ENCODE measurements at places on chromosomes 16 and 17.

DNA sequence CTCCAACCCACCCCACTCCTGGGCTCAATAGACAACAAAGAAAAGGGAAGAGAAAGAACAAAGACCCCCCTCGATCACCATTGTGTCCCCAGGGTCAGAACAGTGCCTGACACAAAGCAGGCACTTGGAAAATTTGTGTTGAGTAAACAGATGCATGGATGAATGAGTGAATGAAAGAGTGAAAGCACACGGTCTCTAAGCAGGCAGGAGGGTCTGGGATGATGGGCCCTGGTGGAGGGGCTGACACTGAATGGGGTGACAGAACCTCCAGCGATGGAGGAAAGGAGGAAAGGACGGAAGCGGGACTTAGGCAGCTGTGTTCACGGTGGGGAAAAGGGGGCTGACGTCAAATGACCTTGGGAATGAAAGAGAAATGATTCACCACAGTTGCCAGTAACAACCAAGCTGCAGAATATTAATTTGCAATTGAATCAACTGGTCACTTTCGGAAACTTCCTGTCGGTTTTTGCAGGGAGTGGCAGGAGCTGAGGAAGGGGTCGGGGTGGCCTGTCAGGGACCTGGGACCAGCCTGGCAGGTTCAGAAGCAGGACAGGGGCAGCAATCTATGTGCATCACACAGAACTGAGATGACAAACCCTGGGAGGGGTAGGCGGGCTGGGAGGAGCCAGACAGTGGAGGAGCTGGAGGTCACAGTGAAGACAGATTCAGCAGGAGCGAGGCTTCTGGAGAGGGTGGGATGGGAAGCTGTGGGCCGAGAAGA, 6.7 kb upstream of the GAST start:
- DNase-seq, result no peak

DNA sequence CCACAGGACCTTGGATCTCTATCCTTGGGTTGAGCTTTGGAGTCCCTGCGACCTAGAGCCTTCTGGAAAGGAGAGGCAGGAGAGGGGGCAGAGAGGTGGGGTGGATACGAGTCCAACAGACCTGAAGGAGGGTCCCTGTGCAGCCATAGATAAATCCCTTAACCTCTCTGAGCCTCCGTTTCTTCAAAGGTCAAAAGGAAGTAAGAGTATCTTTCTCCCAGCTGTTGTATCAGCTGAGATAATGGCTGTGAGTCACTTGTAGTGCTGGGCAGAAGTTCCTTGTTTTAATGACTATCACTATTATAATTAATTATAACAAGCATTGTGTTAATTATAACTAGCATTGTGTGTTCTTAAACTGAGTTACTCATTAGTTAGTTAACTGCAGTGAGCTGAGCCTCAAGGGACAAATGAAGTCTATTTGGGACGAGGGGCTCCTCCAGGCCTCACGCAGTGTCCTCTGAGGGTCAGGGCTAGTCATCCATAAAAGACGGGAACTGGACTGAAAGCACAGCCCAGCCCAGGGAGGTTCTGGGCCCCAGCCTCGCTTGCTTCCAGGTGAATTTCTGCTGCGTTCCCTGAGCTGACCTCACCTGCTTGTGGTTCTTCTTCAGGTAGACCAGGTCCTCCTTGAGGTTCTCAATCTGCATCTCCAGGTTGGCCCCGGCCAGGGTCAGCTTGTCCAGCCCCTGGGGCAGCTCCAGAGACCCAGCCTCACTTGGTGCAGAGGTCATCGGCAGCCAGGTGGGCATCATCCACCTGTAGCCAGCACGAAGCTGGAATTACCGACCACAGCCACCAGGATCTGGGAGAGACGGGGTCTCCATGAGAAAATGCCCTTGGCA, 5.7 kb upstream of the KRT17 start:
- no peak for DNase-seq

- DNase-seq, result peak; percentile 26
Measured at GRCh38 chr17:47621293-47622179, 28.2 kb upstream of the KPNB1 start.

- DNase-seq, result peak; percentile 42
Measured at GRCh38 chr17:17971431-17972125, 622 bp downstream of the TOM1L2 start.

DNA sequence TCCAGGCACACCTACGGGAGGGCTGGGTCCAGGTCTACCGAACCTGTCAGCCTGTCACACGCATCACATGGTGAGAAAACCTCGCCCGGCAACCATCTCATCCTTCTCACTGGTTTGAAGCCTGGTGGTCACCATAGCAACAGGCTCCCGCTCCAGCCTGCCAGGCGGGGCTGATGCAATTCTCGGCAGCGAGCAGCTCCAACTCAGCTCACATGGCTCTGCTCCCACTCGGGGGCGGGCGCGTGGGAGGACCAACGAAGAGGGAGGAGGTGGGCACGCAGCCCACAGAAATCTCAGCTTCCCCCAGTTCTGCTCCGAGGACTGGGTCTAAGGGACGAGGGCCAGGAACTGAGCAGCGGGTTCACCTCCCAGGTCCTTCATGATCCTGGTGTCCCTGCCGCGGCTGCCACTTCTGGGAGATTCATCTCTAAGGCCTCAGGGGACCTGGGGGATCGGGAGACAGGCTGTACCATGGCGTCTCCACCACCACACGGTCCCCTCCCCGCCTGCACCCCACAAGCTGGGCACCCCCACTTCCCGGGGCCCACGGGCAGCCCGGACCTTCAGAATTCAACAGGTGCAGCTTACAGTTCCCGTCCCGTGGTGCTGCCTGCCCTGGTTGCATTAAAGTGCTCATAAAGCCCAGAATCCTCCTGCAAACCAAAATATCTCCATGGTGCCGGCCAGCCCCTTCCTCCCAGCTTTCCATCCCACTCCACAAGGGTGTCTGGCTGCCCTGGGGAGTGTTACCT, 25.8 kb downstream of the ABR start:
- peak; percentile 82 for DNase-seq

DNA sequence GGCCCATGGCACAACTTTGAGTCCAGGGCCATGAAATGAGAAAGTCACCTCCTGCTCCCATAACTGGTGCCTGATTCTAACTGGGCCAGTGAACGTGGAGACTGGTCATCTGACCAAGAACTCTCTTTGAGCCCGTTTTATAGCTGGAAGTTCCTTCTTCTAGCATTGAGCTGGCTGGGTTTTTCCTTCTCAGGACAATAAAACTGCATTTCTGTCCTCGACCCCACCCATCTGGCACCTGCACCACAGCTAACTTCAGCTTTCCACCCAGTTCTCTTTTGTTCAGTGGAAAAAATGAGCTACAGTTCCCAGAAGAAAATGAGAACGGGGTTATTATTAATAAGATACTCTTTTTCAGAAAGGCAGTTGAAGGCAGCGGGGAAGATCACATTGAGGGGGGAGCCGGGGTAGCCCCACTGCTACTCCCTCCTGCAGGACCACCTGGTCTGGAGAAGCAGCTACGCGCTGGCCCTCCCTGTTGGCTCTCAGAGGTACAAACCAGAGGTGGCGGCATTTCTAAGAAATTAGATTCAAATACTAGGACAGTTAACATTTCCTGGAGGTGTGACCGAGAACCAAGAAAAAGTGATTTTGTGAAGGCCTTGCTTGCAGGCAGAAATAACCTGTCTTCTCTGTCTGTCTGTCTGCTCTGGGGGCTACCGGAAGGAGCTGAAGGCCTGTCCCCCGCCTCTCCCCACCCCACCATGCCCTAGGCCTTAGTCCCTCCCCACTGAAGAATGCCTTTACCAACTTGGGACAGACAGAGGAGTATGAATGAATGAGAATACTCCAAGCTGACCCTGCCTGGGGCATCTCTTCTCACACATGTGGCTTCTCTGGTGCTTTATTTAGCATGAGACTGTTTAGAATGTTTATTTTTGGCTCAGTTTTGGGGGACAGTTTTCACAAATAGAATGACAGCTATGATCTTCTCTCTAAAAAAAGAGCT, 123.9 kb downstream of the XYLT1 start:
- DNase-seq, result peak; percentile 81

DNA sequence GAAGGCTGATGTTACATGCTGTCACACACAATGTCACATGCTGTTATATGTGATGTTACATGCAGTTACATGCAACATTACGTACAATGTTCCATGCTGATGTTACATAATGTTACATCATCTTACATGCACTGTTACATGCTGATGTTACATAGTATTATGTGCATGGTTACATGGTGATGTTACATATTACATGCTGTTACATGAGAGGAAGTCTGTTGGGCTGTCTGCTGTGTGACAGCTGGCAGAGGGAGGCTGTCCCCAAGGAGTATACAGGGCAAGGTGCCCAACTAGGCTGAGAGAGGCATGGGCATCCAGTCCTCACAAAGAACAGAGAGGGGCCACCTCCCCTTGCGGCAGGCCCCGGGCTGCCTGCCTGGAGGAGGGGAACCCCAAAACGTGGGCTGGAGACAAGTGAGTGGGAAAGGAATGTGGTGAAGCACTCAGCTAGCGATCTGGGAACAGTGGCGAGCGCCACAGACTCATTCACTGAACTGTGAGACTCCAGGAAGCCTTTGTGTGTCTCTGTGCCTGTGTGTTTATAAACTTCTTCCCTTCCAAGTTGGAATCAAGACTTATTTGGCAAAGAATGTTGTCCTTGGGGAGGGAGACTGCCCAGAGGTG, 30.6 kb downstream of the TMEM92 start:
- DNase-seq, result no peak

GRCh38 chr17:41836550-41837196, 641 bp upstream of the NT5C3B start:
- no peak for DNase-seq

DNA sequence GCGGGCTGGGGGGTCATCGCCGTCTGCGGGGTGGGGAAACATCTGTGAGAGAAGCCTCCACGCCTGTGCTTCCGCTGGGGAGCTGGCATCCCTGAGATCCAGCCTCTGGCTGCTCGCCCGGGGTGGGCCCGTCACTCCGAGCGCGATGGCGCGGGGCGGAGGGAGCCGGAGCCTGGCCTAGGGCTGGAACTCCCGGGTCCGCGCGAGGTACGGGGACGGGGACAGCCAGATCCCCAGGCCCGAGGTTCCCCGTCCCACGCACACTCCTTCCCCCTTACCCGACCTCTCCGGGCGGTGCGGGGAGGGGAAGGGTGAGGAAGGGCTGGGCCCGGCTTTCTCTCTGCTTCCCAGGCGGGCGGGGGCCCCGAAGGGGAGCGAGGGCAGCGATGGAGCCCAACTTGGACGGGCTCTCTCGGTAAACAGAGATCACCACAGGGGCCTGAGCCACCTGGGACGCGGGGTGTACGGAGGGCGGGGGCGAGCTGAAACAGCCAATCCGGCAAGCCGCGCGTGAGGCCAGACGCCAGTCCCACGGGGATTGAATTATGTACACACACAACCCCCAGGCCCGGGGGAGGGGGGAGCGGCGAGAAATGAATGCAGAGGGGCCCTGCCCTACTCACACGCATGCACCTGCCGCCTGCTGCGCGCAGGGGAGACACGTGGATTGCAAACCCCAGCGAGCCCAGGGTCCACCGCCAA, at the start of gene SLC16A11:
Gene SLC16A11 (minus strand): TSS at position 596 of the 702 bp plus-strand sequence. CDS start 579 bp downstream, at position 17.
- no peak for DNase-seq

DNA sequence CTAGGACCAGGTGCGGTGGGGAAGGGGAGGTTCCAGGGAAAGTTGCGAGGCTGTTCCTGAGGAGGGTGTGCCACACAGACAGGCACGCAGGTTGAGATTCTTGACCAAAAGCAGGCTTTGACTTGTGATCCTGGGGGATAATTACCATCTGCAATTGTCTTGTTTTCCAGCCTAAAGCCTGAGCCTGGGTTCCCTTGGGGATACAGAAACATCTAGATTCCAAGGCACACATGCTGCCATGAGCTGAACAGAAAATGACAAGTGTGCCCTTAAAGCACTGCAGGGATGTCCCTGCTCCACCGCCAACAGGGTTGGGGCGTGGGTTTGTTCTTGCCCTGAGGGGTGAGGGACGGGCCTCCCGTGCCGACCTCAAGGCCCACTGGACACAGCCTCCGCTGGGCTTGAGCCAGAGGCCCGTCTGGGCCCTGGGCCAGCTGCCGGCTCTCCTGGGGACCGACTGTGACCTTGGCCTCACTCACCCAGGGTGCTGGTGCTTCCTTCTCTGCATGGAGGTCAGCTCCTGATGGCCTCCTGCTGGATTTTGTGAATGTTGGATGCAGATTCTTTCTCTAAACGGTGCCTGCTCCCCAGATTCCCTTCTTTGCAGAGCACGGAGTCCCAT, 14.0 kb downstream of the CA5A start:
- no peak for DNase-seq
